ENCODE measurements at places on chromosomes 6 and 20.

GRCh38 chr6:167996424-167997199 lies 859 bp upstream of the KIF25 start:
- no peak for DNase-seq

DNA sequence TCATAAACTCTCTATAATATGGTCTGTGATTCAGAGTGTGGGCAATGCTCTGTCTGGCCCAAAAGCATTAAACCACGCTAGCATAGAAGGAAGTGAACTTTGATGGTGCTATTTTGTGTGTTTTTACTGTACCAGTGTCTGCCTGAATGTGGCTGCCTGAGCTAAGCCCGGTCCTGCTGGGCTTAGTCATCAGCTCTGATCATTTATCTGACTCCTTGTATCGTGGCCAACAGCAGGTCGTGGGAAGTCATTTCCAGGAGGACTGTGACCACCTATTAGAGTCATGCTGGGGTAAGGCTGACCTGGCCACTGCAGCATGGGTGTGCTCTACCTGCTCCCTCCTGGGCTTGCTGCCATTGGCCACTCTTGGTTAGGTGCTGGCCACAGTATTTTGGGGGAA lies 239.1 kb upstream of the CEP162 start:
- no peak for DNase-seq

DNA sequence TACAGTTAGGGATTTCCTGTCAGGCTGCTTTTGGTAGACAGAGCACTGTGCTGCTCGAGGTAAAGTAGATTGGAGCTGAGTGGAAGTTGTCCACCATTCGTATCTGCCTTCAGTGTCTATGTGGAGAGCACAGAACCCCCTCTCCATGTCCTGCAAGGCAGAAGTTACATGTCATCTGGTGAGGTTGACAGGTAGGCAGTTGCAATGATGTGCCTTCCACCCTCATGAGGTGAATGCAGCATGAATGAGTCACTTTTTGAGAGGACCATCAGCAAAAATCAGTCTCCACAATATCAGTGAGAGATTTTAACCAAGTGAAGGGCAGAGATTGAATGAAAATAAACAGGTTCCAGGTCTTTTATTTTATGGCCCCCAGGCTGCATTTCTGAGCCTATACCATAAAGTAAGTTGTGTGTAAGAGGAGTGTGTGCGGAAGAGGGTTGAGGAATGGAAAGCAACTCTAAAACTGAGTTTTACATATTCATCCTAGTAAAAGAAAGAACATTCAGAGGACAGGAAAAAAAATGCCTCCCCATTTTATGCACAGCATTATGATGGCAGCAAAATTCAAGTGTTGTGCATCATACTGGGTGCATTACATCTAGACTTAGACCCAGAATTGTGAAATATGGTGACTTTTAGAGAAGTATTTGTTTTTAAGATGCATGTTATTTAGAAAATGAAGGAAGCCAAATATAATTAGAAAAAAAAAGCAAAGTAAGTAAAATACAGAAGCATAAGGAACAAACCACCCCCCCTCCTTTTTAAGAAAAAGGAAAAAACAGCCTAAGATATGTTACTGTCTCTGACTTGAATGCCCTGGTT lies 15.8 kb downstream of the TRAPPC3L start:
- DNase-seq = no peak

DNA sequence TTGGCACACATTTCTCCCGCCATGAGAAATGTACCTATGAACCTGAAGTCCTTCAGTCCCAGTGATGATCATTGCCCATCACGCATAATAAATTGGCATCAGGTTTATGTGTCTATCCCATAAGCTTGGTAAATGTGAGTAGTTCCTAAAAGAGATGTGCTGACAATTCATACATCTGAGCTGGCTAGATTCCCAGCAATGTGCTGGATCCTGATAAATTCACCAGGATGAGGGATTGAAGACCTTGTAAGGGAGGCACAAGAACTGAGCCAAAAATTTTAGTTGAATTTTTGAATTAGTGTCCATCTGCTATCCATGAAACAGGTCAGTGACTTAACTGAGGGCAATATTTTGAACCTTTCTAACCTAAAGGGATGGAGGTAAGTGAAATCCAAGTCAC lies 267.9 kb upstream of the CITED2 start:
- no peak for DNase-seq

- no peak for DNase-seq
Observed at GRCh38 chr20:44629542-44629941, 22.0 kb downstream of the ADA start.

DNA sequence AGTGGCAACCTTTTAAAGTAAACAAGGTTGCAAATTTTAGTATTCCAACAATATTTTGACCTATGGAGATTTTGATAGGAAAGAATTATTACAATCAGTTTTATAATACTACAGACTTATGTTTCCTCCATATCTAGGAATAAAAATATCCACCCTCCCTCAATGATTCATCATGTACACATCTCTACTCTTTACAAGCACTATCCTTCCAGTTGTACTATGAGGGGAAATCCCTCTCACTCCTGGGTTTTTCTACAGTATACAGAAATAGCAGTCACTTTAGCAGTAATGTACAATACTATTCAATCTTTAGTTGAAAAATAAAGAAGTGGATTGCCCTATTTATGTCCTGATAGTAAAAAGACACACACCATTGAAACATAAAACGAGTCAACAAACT lies 46.3 kb upstream of the SCML4 start:
- no peak for DNase-seq

DNA sequence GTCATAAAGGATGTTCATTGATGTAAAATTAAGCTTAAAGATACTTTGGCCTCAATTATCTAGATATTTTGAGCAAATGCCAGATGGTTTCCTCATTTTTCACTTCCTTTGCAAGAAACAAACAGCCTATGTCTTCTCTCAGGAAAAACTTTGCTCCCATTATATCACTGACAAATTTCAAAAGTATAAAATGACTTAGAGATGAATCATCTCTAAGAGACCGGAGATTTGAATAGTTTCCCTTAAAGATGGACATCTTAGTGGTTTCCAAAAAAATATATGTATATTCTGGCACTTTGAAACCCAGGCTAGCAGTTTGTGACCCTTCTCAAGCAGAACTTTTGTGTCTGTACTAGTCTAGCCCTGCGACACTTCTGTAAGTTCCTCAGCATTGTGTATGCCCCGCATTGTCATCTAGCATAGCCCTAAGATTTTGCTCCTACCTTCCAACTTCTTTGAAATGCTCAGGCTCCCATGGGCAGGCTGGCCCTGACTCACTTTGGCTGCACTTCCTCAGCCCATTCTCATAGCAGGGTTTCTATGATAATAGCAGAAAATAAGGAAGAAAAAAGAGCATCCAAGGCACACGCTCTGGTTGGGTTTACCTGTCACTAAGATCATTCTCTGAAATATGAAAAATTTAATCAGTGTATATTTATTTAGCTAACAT lies 25.7 kb upstream of the POU3F2 start:
- no peak for DNase-seq

Data from GOT3 (cell line).